ENCODE measurements at places on chromosomes 7 and 10.
A peak's percentile ranks its signal among the peaks of the same experiment; 100 is the strongest.

- no peak for DNase-seq
Measured at GRCh38 chr10:1368842-1369171, 312.6 kb downstream of the WDR37 start.

- DNase-seq, result no peak
Measured at GRCh38 chr7:240887-241421, 48.6 kb downstream of the FAM20C start.

DNA sequence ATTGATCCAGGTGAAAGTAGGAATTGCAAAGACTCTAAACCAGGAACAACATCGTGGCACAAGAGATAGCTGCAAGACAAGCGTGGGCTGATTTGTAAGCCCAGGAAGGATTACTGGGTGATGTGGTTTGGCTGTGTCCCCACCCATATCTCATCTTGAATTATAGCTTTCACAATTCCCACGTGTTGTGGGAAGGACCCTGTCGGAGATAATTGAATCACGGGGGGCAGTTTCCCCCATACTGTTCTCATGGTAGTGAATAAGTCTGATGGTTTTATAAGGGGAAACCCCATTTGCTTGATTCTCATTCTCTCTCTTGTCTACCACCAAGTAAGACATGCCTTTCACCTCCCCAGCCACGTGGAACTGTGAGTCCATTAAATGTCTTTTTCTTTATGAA, 59.5 kb downstream of the ST8SIA6 start:
- DNase-seq, result no peak

DNA sequence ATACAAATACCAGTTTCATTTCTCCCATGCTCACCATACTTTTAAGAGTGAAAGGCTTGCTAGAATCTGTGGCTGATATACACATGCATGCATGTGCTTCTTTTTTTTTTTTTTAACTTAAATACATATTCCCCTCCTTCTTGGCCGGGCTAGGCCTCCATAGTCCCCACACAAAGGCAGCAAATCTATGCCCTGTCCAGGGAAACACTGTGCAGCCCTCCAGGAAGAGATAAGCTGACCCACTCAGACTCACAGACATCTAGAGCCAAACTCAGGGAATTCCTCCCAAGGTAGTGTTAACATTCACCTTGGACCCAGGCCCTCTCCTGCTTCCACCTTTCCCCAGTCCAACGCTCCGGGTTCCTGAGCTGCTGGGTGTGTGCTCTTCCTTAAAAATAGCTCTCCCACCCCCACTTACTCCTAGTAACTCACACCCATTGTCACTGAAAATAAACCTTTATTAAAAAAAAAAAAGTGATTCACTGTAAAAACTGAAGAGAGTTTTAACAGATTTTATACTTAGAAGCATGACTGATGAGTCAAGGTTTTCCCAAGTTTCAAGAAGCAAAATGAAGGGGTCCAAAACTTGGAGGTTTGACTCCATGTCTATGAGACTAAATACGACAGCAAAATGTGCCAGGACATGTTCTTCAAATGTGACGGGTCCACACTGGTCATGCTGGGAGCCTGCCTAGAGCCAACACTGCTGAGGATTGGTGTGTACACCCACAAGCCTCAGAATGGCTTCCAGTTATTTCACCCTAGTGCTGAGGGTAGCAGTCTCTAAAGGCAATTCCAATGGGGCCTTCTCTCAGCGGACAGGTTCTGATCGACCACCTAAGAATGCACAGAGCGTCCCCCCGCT, 159.5 kb downstream of the GLI3 start:
- DNase-seq, result no peak

DNA sequence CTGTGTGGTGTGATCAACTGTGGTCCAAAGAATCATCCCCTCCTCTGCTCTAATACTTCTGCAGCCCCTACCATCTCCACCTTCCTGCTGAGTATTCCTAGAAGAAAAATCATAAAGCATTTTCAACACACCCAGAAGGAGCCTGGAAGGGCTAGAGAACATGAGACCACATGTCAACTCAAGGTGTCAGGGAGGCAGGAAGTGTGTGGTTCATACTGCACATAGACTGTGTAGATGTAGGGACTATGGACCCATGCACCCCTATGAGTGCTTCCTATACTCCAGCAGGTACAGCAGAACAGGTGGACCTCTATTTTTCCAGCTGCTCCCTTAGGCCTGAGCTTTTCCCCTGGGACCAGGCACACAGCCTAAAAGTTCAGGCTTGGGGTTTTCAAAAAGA, 2.6 kb upstream of the ZNF746 start:
- DNase-seq, result no peak

DNA sequence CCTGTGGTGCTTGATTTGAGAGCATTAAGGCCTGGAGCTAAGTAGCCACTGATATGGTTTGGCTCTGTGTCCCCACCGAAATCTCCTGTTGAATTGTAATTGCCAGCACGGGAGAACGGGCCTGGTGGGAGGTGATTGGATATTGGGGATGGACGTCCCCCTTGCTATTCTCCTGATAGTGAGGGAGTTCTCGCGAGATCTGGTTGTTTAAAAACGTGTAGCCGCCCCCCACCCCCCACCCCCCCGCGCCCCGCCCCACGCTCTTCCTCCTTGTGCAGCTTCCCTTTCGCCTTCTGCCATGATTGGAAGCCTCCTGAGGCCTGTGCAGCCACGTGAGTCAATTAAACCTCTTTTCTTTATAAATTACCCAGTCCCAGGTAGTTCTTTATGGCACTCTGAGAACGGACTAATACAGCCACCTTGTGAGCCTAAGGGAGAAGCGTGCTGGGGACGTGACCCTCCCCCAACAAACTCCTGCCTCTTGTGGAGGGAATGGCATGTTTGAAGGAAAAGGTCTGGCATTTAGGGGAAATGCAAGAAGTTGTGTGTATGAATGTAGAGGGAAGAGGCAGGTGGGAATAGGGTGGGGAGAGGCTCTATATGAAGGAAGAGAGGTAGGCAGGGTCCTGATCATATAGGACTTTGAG, 118.0 kb upstream of the KMT2C start:
- no peak for DNase-seq

DNA sequence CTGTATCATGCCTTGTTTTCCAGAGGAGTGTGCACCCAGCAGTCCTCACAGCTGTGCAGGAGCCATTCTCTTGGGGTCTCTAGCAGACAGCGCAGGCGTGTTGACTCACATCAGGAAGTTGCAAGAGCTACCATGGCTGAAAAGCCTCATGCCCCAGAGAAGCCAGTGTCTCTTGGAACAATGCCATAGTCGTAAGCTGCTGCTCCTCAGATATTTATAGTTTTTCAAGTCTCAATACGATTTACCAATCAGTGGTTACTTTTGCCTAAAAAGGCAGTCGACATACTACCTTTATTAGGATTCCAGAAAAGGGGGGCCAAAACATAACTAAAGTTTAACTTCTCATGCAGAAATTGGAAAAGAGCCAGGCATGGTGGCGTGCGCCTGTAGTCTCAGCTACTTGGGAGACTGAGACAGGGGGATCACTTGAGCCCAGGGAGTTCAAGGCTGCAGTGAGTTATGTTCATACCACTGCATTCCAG, 407.7 kb downstream of the PARD3 start:
- peak; percentile 25 for DNase-seq

- no peak for DNase-seq
Measured at GRCh38 chr10:108709927-108710722, 1213.2 kb downstream of the XPNPEP1 start.

DNA sequence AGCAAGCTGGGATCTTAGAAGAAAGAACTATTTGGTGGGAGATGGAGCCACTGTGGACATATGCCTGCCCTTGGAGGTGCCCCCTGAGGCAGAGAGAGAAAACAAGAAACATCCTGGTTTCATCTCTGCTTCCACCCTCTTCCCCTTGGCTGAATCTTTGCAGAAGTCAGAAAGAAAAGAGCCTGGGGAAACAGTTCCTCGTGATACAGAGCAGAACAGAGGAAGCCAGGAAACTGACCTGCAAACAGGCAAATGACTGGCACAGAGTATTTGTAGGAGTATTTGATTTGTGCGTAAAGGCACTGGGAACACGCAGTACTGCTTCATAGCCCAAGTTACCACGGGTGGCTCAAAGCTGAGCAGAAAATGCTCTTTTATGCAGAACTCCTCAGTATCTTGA, 7.0 kb upstream of the KEL start:
- no peak for DNase-seq

- DNase-seq, result no peak
Measured at GRCh38 chr10:75013522-75013921, 97.9 kb upstream of the SAMD8 start.

DNA sequence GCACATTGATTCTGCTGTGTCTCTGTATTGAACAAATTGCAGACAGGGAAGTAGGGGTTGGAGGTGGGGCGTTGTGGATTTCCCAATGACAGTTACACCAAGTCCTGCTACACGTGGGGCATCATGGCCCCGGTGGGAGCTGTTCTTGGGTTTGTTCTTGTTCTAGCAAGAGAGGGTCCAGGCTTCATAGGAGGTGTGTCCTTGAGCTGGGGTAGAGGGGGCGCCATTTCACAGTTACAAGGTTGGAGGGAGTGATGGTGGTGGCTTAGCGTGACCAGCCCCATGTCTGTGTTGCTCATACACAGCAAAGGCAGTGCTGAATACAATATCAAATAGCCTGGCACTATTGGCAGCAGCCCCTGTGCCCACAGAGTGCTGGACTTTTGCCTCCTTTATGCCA, 15.7 kb downstream of the SH2D4B start:
- no peak for DNase-seq

GRCh38 chr7:53500076-53500475, 464.6 kb downstream of the POM121L12 start:
- no peak for DNase-seq

- DNase-seq, result no peak
Measured at GRCh38 chr10:127496035-127496434, 53.1 kb upstream of the NPS start.

DNA sequence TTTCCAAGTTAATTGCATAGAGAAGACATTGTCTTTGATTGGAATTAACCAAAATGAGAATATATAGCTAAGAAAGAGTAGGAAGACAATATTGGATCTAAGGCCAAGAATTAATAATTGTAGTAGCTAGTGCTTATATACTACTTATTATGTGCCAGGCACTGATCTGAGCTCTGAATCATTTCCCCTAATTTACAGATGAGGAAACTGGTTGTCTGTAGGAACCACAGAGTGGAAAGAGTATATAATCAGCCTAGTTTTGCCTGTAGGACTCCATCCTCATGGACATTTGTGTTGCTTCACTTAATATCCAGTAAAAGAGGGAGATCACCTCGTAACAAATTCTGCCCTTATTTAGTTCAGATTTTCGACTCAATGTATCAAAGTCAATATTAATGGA, 127.9 kb downstream of the ARID5B start:
- DNase-seq, result no peak

DNA sequence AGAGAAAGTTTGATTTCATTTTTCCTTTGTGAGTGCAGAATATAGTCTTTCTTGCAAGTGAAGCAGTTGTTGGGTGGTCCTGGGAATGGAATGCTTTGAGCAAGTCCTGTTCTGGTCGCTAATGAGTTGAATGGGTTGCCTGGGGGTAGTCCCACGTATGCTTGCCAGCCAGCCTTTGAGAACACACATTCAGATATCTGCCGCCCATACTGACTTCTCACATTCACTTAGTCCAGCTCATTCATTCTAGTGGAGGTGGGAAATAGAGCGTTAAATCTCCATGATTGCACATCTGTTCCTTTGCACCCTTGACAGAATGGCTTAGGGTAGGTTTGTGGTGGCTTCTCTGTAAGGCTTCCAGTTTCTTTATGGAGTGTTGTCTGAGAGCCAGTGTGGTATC, 256.6 kb downstream of the SORCS3 start:
- no peak for DNase-seq

- no peak for DNase-seq
Measured at GRCh38 chr7:43199371-43200160, 87.1 kb downstream of the HECW1 start.

DNA sequence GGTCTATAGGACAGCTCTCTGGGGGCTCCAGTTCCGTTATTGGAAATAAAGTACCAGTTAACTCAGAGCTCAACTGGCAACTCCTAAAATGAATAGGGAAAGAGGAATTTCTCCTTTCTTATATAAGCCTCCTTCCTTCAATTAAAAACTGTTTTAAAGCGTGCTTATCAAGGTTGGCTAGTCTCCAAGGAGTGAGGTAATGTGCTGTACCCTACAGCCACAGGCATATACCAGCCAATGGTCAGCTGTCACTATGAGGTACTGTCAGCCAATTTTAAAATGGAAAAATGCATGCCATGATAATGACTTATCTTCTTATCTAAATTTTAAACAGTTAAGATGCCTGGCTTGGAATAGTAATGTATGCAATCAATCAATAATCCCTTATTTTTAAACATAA, 76.2 kb downstream of the PLCE1 start:
- DNase-seq, result no peak

DNA sequence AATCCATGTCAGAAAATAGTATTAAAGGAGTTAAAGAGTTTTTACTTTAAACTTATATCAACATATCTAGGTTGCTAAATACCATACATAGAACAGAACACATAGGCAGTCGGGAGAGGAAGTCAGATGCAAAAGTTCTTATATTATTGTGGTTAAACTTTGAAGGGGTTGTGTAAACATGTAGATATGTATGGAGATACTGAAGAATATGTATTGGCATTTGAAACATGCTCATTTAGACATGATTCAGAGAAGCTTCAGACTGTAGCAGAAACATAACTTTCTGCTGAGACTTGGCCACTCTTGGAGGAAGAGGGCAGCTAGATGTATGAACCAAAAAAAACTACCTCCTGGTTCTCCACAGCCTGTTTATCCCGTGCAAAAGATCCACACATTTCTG, 103.5 kb upstream of the FERD3L start:
- DNase-seq, result no peak

- no peak for DNase-seq
Measured at GRCh38 chr10:107166403-107166802, 1.9 kb upstream of the SORCS1 start.

DNA sequence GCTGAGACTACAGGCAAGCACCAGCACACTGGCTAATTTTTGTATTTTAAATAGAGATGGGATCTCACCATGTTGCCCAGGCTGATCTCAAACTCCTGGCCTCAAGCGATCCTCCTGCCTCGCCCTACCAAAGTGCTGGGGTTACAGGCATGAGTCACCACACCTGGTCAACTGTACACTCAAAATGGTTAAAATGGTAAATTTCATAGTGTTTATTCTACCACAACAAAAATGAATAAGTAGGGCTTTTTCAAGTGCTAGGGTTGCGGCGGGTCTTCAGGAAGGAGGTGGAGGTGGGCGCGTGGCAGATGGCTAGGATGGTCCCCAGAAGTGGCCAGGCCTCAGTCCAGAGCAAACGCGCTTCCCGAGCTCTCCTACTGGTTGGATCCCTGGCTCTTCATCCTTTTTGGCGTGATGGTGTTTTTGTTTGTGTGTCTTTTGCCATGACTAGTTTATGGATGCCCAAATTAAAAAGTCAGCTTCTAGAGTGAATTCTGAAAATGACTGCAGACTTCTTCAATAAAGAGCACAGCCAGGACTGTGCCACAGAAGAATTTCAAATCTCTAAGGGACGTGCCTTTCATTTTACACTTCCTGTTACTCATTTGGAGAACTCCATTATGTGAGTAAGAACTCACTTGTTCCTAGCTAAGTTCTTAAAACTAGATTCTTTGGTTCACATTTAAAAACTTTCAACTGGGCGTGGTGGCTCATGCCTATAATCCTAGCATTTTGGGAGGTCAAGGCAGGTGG, 73.9 kb downstream of the TMEM130 start:
- DNase-seq, result no peak

Data from stromal cell of bone marrow (primary cell).